Renal pelvis (tissue), 12 donors: ENCODE measurements at places on chromosomes 12 and 14. TPM values are rescaled to one million over a fixed set of nuclear protein-coding genes. Genes with fewer than 3 reads are reported as not detected.

KCNC2 gene
- polyA plus RNA-seq: 0.96 TPM

- DNase-seq: no peak
These were observed 23.3 kb downstream of the CHGA start for GRCh38 chr14:92945959-92946846.

- DNase-seq: no peak
These were observed 207.0 kb downstream of the TMEM121 start for GRCh38 chr14:105733081-105734065.

GRCh38 chr14:96380735-96381134, 11.2 kb upstream of the AK7 start:
- no peak for DNase-seq

DNA sequence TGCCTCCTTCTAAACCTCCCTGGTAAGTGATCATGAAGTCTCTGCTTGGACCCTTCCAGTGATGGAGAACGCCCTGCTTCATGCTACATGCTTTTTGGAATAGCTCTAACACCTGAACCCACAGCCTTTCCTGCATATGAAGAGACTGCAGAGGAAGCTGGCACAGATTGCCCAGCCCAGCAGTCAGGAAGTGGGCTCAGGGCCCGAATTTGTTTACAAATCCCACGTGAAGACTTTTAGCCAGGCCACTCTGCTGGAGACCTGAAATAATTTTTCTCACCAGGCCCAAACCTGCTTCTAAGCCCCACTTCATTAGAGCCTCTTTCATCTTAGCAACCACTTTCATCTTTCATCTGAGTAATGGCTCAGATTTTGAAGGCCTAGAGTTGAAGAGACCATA, 22.9 kb downstream of the RTN1 start:
- DNase-seq: no peak

DNA sequence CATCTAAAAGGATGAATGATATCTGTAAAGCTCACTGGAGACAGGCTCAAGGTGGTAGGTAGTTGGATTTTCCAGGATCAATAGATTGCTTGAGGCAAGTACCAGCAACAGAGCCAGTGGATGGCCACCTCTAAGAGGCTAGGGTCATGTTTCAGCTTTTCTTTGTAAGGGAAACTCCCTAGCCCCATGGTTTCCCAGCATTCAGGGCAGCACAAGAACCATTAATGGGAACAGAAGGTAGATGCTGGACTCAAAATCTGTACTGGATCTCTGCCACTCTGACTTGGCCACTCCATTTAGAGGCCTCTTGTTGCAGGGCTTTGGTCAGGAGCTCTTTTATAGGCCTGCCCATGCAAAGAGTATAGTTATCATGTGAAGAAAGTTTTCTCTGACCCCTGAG, 76.1 kb upstream of the DYRK2 start:
- no peak for DNase-seq

NEUROD4 gene
- polyA plus RNA-seq: not detected

GRCh38 chr14:75281654-75282019, 3.0 kb downstream of the FOS start:
- DNase-seq: no peak

FBRSL1 gene
- polyA plus RNA-seq: 90.2 TPM

DNA sequence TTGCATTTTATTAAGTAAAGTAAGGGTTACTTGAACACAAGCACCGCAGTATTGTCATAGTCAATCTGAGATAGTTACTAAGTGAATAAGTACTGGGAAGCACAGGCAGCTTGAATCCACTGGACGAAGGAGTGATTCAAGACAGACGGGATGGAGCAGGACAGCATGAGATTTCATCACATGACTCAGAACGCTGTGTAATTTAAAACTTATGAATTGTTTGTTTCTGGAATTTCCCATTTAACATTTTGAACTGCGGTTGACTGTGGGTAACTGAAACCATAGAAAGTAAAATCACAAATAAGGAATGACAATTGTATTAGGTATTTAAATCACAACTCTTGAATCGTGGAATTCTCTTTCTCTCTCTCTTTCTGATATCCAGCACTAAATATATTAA, 1630.4 kb upstream of the SEL1L start:
- DNase-seq: no peak

GRCh38 chr12:21129351-21129750, 1.6 kb upstream of the SLCO1B1 start:
- no peak for DNase-seq

RASSF3 gene
- 16.5 TPM for polyA plus RNA-seq

GRCh38 chr12:82740129-82741000, 53.7 kb downstream of the TMTC2 start:
- no peak for DNase-seq
